ENCODE measurements at places on chromosomes 2 and 18.

DNA sequence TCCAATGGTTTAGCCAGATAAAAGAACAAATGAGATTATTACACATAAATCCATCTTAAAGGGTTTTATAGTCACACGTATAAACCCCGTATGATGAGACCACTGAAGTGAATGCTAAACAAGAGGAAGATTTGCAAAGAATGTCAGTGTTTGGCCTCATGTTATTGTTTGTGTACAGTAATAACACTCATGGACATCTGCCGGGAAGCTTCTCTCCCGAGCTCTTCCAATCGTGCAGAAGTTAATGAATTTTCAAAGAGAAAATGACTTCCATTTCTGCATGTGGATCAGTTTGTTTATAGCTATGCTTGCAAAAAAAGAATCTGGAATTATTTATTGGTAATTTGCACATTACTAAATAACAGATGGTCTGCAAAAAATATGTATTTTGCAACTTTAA lies 88.5 kb upstream of the APCDD1 start:
- no peak for DNase-seq

DNA sequence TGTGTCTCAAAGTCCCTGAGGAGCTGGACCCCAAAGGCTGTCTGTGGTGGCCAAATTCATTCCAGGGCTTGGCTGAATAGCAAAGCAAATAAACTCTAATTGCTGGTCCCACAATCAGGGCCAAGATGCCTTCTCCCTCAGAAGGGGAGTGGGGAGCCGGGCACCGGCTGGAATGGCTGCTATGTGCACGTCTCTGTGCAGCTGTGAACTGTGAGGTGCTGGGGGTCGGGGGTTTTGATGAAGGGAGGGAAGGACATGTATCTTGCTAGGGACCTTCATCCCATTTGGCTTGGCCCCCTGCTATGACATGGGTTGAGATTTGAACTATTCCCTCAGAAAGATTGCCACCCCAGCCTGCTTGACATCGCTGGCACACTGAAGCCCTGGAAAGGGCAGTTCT lies 60.4 kb downstream of the CIB4 start:
- no peak for DNase-seq

DNA sequence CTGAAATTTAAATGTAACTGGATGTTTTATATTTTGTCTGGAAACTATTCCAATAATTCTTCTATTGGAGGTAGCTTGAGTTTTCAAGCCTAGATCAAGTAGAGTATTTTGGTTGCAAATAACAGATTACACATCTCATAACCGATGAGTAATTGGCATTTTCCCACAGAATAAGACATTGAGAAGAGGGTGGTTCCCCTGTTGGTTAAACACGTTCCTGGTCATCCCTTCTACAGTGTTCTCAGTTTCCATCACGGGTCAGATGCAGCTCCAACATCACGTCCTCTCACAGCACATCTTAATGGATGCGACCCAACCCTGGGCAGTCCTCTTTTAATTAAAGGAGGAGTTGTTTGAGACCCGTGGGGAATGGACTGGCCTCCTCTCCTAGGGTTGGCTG lies 149.0 kb upstream of the ZNF516 start:
- no peak for DNase-seq

DNA sequence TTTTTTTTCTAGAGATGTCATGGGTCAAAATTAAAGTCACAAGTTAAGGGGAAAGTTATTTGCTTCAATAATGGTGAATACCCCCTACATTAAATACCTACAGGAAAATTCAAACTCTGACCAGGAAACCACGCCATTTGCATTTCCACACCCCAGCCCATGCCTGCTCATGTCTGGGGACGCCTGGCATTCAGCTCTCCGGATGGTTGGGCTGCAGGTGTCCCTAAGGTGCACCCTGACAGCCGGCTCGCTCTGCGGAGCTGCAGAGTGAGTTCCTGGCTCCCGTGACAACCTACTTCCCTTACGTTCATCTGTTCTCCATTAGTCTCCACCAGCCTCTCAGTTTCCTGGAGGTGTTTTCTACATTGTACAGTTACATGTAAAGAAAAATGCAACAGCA lies 122.7 kb upstream of the RIOK3 start:
- DNase-seq = no peak

- no peak for DNase-seq
Measured at GRCh38 chr2:131801210-131801744, 273.6 kb downstream of the CCDC74A start.

- peak; percentile 35 for DNase-seq
Measured at GRCh38 chr2:159213296-159213695, 73.2 kb downstream of the WDSUB1 start.

- no peak for DNase-seq
Measured at GRCh38 chr18:67241299-67241698, 275.2 kb downstream of the DSEL start.

GRCh38 chr18:32301976-32302743 lies 112.3 kb downstream of the MEP1B start:
- peak; percentile 82 for DNase-seq

- DNase-seq = no peak
Measured at GRCh38 chr18:32909798-32910561, 137.2 kb upstream of the KLHL14 start.

DNA sequence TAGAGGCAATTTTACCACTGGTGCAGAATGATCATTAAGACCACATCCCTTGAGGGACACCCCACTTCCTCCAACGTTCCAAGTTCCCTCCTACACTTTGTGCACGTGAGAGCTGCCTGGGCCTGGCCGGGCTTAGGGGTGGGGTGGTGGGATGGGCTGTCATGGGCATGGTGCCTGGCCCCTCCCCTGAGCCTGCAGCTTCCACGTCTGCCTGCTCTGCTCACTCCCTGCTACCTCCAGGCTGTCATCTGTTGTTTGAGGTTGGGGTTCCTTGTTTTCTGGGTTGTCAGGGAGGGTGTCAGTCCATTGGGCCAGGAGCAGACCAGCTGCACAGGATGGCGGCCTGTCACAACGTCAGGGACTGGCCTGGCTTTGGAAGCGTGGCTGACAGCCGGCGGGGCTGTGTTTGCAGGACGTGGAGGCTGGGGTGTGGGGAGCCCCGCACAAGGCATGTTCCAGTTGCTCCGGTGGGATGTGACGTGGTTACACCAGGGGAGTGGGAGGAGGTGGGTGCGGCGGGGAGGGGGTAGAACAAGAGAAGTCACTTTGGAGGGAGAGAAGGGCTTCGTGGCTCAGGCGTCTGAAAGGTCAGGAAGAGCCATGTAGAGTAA lies 72.3 kb downstream of the RTP5 start:
- no peak for DNase-seq

- peak; percentile 49 for DNase-seq
Measured at GRCh38 chr2:50614056-50614455, 417.9 kb downstream of the NRXN1 start.

- no peak for DNase-seq
Measured at GRCh38 chr2:240247241-240247867, 106.9 kb upstream of the OTOS start.

DNA sequence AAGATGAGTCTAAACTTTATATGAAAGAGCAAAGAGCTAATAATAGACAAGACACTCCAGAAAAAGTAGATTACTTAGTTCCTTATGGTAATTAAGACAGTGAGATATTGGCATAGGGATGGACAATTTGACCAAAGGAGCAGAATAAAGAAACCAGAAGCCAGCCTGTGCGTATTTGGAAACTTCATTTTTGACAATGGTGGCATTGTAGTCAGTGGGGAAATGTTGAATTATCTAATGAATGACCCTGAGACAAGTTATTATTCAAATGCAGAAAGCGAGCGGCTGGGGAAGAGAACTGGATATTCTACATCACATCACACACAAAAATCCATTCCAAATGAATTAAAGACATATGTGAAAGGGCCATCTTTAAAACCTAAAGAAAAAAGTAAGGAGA lies 144.3 kb downstream of the DTNB start:
- no peak for DNase-seq

DNA sequence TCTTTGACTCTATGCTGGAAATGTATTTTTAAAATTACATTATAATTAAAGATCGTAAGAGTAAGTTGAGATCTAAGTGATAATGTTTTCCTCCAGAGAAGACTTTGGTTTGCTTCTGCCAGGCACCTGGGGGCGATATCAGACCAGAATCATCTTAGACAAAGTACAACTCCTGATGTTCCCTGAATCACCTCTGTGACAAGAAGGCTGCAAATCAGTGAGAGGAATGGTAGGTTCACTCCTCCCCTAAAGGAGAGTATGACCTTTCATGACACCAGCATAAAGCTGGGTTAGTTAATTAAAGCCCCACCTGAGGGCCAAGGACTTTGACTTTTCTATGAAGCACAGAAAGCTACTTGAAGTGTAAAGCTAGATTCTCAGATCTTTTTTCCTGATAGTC lies 114.4 kb upstream of the DTNA start:
- peak; percentile 24 for DNase-seq

- no peak for DNase-seq
Measured at GRCh38 chr2:237221443-237221842, 135.8 kb downstream of the COPS8 start.

DNA sequence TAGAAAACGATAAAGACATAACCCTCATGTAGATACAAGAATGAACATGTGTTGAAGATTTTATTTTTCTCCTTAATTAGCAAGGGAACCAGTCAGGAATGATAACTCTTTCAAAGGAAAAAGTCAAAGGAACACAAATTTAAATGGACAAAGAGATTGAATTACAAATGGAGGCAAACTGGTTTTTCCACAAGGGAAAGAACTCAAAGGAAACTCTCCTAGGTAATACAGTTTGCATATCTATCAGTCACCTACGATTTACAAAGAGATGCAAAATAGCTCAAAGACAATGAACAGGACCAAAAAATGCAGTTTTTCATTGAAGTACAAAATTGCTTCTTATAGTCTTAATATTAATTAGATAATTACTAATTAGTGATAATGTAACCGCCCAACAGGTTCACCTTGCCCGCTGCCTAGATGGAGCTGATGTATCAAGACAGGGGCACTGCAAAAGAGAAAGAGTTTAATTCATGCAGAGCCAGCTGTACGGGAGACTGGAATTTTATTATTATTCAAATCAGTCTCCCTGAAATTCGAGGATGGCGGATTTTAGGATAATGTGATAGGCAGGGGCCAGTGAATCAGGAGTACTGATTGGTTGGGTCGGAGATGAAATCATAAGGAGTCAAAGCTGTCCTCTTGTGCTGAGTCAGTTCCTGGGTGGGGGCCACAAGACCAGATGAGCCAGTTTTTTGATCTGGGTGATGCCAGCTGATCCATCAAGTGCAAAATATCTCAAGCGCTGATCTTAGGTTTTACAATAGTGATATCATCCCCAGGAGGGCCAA lies 151.0 kb downstream of the TMEM17 start:
- no peak for DNase-seq

DNA sequence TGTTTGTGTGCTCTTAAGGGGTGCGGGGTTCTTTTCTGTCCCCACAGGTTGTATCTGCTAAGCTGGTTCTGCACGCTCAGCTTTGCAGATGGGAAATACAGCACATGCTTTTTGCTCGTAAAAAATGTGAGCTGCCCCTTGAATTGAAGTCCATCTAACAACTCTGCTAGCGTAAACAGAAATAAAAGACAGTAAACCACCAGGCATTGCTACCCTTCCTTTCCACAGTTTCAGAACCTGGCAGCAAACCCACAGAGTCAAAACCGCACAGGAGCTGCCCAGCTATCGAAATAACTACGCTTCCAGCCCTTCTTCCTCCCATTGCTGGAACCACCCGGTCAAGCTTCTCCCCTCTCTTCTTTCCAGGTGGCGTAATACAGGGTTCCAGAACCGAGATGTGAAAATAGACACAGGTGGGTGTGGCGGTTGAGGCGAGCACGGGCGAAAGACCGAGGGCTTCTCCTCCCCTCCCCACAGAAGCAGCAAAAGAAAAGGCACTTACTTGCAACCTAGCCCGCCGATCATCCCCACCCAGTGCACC lies 479 bp downstream of the SCN9A start:
- no peak for DNase-seq

DNA sequence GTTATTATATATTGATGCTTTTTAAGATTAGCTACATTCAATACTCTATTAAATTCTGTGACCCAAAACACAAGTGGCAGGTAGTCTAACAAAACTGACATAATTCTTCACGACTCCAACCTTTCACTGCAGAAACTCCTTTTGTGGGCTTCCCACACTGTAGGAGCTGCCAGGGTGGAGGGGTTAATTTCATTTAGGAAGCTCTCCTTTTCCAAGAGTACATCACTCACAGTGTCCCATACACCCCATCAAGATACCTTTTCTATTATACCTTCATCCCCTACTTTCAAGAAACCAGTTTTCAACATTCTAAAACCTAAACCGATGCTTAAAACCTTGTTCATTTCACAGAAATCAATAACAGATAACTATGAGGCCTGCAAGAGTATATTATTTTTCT lies 825 bp downstream of the THUMPD2 start:
- DNase-seq = no peak

GRCh38 chr2:162342321-162342720 lies 1.6 kb upstream of the GCA start:
- no peak for DNase-seq

GRCh38 chr2:34004936-34005335 lies 405.8 kb upstream of the FAM98A start:
- no peak for DNase-seq

- no peak for DNase-seq
Measured at GRCh38 chr2:70921839-70922234, 13.9 kb upstream of the ATP6V1B1 start.

All from fibroblast of skin of abdomen (primary cell).